ENCODE measurements at places on chromosomes 7 and 10.
A peak's percentile ranks its signal among the peaks of the same experiment; 100 is the strongest.

DNA sequence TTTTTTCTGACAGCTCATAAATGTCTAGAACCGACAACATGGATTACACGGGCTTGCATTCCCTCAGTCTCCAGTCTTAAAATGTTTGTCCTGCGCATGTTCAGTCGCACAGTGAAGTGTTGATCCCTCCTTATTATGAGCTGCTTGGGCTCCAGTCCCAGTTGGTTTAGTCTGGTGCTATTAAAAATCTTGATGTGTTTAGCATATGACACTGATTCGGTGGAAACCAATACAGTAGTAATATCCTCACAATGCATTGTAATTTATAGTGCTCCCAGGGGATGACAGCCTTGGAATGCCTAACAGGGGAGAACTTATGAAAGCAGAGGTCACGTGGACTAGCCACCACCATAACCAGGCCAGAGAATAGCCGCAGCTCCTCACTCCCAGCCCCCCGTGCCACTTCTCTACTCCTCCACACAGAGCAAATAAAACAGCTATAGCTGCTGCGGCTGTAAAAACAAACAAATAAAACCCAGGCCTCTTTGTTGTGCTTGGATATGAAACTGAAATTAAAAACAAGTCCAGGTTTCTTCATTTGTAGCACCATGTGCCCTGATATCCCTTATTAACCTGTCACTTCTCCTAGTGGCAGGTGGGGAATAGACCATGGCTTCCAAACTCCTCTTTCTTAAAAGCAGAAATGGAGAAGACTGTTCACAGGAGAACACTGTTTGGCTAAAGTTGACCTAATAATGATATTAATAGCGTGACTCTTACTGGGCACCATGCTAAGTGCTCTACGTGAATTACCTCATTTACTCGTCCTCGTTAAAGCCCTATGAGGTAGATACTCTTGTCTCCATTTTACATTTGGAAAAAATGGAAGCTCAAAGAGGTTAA lies 7.7 kb downstream of the DPCD start:
- no peak for DNase-seq

DNA sequence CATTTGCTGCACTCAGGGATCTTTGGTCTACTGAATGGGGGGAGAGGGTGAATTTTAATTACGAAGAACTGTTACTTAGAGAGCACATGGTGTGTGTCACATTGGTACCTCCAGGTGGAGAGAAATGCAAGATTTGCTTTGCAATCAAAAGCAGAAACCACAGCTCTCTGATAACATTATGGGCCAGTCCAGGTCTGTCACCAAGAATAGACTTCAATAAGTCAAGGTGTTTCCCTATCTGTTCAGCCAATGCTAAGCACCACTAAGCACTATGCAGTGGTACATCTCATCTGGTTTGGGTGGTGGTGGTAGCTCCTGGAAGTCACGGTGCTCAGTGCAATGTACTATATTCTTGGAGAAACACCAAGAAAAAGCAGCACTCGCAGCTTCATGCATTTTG lies 119.6 kb upstream of the AFAP1L2 start:
- DNase-seq: no peak

- DNase-seq: no peak
Measured at GRCh38 chr7:28181416-28181815, 821 bp upstream of the JAZF1 start.

- no peak for DNase-seq
Measured at GRCh38 chr7:91942312-91942711, 1.6 kb downstream of the AKAP9 start.

GRCh38 chr7:50212666-50213621 lies 91.6 kb upstream of the IKZF1 start:
- DNase-seq: no peak

DNA sequence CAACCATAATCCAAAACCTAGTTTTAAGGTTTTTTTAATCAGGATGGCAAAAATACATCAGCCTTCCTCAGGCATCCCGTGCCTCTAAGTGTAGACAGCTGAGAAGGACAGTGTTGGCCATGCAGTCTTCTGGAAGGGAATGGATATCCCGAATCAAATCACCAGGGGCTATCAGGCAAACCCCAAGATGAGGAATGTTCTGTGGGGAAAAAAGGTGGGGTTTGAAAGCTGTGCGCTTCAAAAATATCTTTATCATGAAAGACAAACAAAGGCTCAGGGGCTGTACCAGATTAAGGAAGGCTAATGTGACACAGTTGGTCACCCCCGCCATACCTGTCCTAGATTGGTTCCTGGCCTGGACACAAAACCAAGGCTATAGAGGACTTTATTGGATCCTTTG lies 5.4 kb downstream of the TMEM273 start:
- DNase-seq: no peak

DNA sequence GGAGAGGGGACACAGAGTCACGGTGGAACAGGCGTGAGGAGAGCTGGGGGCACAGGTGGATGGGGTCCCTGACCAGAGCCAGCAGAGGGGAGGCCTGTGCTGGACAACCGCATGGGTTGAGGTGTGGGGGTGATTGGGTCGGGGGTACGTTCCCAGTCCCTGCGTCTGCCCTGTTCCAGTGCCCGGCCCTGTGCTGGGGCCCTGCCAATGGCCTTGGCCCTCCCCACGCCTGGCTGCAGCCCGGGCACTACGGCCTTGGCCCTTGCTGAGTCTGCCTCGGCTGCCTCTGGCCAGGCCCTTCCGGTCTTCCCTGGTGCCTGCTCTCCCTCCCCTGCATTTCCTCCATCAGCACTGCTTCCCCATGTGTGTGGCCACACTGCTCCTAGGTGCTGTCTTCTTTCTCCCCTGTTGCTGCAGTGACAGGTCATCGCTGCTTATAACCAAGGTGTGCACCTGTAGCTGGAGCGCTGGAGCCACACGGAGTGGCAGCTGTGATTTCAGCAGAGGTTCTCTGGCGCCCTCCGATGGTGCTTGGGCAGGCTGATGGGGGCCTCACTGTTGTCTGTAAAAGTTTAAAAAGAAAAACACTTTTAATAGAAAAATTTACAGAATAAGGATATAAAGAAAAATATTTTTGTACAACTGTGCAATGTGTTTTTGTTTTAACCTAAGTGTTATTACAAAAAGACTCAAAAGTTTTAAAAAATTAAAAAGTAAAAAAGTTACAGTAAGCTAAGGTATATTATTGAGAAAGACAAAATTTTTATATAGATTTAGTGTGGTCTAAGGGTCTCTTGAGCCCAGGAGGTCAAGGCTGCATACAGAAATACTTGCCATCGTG lies 45.2 kb upstream of the BHLHA15 start:
- peak; percentile 4 for DNase-seq

- no peak for DNase-seq
Measured at GRCh38 chr7:143914938-143915652, 13.1 kb upstream of the TCAF1 start.

- DNase-seq: no peak
Measured at GRCh38 chr10:4834898-4835405, 8.9 kb downstream of the AKR1E2 start.

DNA sequence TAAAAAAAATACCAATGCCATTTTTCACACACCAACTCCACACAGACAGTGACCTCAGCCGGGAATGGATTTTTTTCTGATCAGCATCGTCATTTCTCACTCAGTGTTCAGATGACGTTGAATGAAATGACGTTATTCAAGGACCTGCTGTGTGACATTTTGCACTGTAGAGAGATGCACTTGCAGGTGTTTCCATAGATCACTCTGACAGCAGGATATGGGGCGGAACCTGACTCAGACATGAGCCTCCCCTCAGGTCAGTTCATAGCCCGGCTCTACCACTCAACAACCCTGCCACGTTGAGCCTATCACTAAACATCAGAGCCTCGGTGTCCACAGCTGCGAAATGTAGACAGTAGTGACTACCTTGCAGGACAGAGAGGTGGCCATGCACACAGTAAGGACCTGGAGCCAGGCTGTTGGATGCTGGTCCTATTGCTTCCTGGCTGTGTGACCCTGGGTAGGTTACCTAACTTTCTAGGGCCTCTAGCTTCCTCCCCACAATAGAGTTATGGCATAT lies 41.4 kb upstream of the ANTXRL start:
- no peak for DNase-seq

DNA sequence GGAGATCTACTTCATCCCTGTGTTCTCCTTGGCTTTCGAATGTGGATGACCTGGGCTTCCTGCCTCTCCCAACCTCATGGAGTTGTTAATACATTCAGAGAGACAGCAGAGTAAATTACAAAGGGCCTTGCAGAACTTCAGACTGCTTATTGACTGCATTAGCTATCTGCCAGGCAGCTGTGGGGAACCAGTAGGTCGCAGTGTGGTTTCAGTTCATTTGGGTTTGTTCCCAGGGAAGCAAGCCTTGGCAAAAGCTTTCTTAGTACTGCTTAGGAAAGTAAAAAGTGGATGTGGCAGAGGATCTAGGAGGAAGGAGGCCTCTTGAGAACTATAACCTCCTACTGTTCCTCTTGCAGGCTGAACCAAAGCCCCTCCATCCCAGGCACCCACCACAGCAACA lies 9.2 kb downstream of the NPFFR1 start:
- no peak for DNase-seq

DNA sequence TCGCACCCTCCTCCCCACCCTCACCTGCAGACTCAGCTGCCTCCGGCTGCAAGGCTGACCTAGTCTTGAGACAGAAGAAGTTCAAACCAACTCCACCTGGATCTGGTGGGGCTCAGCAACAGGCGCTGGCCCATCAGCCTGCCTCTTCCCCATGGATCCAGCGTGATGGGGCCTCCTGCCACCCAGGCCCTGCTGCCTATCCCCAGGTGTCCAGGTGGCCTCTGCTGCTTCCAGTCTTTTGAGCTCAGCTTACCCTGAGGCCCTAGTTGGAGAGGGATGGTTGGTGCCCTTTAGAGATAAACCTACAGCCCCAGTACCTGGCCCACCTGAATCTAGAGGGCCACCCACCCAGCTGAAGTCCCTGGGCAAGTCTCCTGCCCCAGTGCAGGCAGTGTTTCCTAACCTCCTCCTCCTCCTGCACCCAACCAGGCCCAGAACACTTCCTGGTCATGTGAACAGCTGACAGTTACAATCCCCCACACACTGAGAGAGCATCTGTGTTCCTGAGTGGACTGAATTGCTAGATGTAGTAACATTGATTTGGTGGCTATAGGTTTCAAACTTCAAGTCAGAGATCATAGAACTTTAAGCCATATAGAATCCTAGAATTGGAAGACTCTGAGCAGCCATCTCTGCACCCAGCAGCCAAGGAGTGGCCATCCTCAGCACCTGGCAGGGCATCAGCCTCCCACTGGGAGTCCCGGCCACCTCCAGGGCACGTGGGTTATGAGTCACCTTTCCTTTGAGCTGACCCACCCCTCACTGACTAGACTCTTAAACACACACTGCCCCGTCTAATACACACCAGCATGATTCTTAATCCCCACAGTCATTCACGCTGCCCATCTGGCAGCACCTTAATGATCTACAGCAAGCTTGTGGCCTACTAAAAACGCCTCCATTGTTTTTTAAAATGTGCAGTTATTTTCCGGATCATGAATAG lies 51.9 kb downstream of the ALOX5 start:
- no peak for DNase-seq

- no peak for DNase-seq
Measured at GRCh38 chr10:117254774-117255735, 14.1 kb downstream of the SLC18A2 start.

DNA sequence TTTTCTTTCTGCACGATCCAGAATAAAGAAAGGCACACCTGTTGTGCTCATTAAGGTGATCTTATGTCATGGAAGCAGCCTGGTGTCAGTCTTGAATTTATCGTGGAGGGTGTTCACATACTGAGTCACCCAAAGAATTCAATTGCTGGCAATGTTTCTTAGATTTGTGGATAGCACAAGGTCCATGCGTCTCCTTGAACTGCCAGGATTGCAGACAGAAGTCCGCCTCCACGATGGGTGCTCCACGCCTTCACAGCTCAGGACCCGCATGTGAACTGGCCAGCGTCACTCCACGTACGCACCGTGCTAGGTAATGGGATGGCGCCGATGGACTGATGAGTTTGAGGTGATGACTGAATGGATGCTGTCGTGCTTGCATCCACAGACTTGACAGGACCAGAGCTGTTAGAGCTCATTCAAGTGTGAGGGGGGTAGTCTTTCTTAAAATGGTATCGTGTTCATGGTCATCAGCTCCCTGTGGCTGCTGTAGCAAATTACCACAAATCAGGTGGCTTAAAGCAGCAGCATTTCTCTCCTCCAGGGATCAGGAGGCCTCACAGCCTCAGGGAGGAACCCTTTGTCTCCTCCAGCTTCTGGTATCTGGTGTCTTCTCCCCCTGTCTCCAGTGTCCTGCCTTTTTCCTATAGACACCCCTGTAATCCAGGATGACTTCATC lies 65.4 kb upstream of the DNAJB6 start:
- DNase-seq: no peak

- DNase-seq: no peak
Measured at GRCh38 chr10:106440767-106441166, 723.7 kb downstream of the SORCS1 start.

- no peak for DNase-seq
Measured at GRCh38 chr10:89589101-89589720, 53.8 kb upstream of the SLC16A12 start.

- peak; percentile 25 for DNase-seq
Measured at GRCh38 chr7:151429560-151430331, 10.2 kb downstream of the CRYGN start.

- DNase-seq: no peak
Measured at GRCh38 chr10:16470747-16471146, 33.9 kb downstream of the PTER start.

DNA sequence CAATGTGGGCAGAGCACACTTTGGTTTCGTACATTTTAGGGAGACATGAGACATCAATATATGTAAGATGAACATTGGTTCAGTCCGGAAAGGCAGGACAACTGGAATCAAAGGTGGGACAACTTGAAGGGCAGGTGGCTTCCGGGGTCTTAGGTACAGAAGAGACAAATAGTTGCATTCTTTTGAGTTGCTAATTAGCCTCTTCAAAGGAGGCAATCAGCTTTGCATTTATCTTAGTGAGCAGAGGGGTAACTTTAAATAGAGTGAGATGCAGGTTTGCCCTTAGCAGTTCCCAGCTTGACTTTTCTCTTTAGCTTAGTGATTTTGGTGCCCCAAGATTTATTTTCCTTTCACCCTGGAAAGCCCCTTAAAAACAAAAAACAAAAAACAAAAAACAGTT lies 21.3 kb downstream of the ZNF487 start:
- no peak for DNase-seq

DNA sequence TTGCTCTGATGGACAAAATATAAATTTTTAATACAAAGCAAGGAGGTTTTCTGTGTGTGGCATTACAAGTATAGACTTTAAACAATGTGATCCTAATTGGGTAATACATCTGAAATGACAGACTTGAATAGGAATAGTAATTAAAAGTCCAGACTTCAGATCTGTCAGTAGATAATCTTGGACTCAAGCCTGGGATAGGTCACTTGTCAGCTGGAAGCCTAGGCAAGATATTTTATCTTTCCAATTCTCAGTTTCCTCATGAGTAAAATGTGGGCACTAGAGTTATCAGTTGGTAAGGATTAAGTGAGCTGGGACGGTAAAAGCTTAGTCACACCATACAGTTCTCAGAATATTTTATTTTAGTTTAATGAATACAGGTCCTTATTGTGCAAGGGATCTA lies 10.4 kb upstream of the ZMYND11 start:
- DNase-seq: no peak

Data from activated naive CD4-positive, alpha-beta T cell (primary cell).